ENCODE measurements at places on chromosomes 16 and 17.

- DNase-seq, result no peak
These were observed 157.8 kb downstream of the HS3ST3B1 start for GRCh38 chr17:14458724-14459123.

DNA sequence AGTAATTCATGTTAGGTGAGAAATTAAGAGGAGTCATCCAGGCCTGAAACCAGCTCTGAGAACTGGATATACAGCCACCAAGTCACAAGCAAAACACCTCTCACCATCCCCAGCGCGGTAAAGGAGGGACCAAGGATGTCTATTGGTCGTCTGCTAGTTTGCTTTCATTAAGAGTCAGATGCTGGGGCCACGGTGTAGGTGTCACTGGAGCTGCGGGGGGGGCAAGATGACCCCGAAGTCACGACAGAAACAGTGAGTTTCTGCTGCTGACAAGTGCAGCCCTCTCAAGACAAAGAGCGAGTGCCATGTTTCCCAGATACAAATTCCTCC is 790 bp downstream of the NCBP3 start:
- DNase-seq, result no peak

DNA sequence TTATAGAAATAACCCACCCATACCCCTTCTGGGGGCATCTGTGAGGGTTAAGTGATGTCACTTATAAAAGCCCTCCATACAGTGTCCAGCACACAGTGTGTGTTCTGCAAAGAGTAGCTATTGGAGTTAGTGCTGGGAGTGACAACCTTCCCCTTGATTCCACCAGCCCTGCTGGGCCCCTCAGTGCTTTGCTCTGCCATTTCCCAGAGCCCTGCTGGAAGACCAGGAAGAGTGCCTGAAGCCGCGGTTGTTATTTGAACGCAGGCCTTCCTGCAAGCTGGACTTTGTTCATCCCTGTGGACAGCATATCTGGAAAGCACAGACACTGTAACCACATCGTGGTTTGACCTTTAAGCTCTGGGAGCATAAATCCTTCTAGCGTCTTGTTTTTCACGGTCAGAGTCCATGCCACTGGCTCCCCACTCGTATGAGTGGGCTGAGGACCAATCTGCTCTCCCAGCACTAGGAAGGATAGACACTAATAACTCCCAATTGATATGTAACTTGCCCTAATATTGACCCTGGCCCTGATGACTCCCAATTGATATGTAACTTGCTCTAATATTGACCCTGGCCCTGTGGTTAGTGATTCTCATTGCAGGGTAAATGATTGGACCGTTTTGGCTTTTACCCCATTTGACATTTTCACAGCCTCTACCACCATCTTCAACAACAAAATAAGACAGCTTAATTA is 297.1 kb upstream of the MAF start:
- no peak for DNase-seq

DNA sequence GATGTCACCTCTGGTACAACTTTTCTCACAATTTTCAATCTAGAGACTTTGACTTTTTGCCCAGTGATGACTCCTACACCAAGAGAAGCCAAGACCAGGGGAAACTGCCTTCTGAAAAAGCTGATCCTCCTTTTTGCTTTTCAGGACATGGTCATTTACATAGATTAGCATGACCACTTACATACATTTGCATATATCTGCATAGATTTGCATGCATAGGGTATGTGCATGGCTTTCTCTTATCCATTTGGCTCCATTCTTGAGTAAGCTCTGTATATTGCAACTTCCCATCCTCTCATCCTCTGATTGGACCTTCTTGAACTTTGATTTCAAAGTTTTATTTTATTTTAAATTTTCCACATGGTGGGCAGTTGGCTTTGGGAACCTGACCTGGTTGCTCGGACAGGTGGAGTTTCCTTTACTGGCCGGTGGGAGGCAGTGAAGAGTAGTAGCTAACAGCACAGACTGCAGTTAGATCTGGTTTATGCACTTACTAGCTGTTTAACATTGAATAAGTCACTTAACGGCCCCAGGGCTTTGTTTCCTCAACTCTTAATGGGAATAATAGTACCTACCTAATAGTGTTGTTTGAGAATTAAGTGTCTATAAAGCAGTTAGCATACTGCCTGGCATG is 92.9 kb downstream of the GPR139 start:
- no peak for DNase-seq

DNA sequence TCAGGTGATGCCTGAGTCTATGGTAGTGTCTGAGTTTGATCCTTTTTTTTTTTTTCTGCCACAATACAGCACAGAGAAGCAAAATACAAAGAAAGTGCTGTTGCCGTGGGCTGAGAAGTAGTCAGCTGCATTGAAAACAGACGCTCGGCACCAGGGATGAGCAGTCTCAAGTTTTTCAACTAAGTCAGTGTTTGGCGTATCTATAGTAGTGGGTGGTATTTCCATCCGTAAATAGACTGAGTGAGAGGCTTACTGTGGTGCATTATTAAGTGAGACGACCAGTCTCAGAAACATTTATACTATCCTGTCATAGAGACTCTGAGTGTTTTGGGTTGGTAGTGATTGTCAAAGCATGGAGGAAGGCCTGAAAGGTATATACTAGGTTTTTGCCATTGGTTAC is 221.3 kb downstream of the SNX29 start:
- DNase-seq, result no peak

DNA sequence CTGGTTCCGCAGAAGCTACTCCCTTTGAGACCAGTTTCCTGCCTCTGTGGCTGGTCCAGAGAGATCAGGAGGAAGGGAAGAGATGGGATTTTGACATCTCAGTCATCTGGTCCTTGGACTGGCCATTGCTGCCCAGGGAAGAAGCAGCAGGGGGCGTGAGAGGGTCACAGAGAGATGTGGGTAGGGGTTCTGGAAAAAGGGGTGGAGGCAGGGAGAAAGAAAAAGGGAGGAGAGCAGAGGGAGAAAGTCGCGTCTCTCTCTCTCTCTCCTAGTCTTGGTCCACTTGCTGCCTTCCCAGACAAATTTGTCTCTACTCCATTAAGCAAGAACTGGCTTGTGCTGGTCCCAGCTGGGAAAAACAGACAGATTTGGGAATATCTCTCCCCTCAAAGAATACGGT is 4.4 kb downstream of the SHBG start:
- peak; percentile 76 for DNase-seq

DNA sequence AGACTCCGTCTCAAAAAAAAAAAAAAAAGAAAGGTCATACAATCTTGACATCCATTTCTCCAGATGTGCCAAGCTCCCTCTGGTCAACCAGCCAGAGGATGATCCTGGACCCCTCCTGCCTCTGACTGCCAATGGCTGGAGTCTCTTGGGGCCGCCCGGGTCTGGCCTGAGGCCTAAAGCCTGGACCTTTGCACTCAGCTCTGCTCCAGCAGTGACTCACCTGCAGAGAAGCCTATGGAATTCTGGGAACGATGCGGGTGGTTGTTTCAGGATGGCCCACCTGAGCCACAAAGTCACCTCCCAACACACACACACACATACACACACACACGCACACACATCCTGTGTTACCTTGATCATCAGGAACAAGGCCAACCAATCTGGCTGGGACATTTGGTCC is 64.0 kb upstream of the DNAH17 start:
- DNase-seq, result no peak

- DNase-seq, result peak; percentile 36
These were observed 62.6 kb downstream of the ZFHX3 start for GRCh38 chr16:72985148-72985941.

DNA sequence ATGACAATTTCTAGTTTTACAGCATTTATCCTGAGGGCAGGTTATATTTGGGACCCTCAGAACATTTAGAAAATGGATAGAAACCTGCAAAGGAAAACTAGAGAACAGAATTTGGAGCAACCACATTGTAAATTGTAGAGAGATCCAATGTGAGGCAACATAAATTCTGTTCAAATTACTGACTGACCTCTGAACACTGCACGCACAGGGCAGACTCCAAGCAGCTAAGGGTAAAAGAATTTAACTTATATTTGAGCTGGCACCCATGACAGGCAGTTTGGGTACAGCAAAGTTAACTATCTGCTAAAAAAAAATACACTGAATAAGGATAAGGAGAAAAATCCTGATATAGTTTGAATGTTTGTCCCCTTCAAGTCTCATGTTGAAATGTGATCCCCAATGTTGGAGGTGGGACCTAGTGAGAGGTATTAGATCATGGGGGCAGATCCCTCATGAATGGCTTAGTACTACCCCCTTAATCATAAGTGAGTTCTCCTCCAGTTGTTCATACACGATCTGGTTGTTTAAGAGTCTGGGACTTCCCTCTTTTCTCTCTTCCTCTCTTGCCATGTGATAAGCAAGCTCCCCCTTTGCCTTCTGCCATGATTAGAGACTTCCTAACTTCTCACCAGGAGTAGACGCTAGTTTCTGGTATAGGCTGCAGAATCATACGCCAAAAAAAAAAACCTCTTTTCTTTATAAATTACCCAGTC is 75.7 kb downstream of the FBXL20 start:
- DNase-seq, result no peak

DNA sequence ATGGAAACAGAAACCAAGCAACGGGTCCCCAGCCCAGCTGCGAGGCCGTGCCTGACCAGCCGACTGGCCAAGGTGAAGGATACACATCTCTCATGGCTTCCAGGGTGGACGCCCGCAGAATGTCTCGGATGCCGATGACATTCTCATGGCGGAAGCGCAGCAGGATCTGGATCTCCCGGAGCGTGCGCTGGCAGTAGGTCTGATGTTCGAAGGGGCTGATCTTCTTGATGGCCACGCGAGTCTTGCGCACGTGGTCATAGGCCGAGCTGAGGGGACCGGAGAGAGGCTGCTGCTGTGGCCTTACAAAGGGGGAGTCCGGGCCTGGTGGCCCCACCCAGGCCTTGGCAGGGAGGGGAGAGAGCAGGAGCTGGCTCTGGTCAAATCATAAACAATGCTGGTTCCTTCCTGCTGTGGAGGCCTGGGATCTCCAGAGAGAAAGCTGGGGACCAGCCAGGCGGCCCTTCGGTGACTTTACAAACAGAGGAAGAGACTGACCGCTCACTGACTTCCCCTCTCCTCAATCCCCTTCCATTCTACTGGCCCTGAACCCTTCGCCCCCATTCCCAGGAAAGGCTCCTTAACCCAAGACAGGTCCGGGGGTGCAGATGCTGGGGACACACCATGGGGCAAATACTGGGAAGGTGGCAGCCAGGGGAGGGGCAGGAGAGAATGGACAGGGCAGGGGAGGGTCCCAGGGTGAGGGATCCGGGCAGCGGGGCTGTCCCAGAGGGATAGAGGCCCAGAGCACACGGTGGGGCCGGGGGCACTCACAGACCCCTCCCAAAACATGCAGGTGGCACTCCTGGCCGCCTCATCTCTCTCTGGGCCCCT is 1.1 kb downstream of the MAPK3 start:
- peak; percentile 70 for DNase-seq

- no peak for DNase-seq
These were observed 13.3 kb downstream of the SEC14L1 start for GRCh38 chr17:77153999-77154586.

DNA sequence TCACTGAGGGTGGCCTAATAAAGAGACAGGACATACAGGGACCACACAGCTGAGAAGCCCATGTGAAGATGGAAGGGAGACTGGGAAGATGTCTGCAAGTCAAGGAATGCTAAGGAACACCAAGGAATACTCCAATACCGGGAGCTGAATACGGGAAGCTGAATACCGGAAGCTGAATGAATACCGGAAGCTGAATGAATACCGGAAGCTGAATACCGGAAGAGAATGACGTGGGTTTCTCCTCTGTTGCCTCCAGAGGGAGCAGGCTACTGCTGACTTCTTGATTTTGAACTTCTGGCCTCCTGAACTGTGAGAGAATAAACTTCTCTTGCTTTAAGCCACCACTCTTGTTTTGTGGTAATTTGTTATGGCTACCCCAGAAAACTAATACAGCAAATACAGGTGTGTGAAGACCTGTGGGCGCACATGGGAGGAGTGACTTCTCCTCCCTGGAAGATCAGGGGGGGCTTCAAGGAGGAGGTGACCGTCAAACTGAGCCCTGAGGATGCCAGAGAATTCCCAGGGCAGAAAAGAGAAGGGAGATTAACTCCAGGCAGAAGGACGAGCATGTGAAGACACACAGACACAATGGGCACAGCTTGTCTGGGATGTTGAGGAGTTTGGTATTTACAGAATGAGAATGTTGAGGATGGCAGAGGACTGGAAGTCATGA is 259.9 kb downstream of the IRF8 start:
- peak; percentile 25 for DNase-seq

DNA sequence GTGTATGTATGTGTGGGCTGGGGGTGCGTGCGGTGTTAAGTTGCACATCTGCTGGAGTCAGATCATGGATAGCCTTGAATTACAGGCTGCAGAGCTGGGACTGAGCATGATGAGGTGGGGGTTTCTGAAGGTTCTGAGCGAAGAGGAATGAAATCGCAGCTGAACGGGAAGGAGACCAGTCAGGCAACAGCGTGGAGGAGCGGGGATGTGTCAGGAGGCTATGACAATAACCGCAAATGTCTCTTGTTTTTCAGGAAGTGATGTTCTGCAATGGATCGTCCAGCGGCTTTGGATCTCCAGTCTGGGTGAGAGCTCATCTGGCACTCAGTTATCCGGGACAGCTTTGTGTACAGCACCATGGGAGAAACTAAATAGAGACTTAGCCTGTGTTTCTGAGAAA is 20.9 kb downstream of the RGS9 start:
- no peak for DNase-seq

DNA sequence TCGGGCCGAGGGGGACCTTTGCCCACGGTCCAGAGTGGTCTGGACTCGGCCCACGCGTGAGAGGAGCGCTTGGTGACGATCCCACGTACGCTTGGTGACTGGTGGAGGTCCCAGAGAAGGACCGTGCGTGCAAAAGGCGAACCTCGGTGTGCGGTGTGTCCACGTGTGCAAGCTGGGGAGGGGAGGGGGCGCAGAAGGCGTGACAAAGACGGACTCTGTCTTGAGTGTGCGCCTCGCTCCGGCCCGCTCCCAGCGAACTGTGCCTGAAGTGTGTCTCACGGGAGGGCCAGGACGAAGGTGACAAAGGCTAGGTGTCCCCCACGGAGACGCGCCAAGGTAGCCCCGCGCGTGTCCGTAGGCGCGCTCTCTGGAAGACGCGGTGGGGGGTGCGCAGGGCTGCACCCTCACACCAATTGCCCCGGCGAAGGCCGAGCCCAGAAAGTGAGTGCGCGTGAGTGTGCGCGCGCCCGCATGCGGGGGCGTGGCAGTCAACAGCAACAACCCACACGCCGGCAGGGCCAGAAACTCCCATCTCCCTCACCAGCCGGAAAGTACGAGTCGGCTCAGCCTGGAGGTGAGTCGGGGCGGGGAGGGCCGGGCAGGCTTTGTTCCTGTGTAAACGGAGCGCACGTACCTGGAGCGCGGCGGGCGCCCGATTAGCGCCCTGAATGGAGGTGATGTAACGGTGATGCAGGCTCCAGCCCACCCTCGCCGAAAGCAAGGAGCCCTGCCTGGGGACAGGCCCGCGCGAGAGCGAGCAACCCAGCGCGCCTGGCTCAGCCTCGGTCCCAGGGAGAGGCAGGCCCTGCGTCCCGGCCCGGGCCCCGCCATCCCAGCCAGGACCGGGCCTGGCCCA is at the start of gene GPRC5C:
Gene GPRC5C, plus strand, starts transcription at position 521 of the 856 bp plus-strand sequence. CDS start 7,689 bp downstream, outside the sequence.
- DNase-seq, result no peak

- no peak for DNase-seq
These were observed 88.5 kb downstream of the ZNF18 start for GRCh38 chr17:11908711-11909146.

DNA sequence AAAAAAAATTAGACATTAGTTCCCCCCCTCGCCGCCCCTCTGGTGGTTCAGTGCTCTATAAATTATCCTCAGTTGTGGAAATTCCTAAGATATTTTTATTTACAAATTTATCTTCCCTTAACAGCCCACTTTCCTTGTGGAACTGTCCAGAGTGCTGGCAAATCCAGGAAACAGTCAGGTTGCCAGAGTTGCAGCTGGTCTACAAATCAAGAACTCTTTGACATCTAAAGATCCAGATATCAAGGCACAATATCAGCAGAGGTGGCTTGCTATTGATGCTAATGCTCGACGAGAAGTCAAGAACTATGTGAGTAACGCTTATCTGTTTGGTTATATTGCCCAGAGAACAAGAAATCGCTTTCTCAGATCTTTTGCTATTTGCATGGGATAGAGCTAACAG is 2.9 kb downstream of the KPNB1 start:
- DNase-seq, result no peak
